ENCODE measurements at places on chromosomes 2 and 18.

DNA sequence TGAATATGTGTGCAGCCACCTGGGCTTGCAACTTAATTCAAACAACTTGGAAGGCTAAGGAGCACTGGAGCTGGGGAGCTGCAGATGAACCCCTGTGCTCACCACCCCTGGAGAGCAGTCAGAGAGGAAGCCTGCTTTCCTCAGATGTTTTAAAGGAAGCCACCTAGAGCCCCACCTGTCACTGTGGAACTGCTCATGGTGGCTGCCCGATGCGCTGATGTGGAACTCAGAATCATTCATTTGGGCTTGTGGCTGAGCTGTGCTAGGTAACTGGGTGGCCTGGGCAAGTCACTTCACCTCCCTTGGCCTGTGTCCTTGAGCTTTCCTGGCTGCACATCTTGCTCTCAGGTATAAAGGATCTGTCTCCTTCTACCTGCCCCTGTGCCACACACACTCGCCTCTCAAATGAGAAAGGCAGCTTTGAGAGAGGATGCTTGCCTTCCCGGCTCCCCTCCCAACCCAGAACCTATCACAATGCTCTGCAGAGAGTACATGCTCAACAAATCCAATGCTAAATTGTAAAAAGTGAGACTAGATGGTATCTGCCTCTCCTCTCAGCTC, 41.3 kb downstream of the BCL11A start:
- DNase-seq: no peak

GRCh38 chr2:238684362-238685326, 163.2 kb upstream of the TWIST2 start:
- no peak for DNase-seq

GRCh38 chr18:6280211-6280743, 134.4 kb downstream of the L3MBTL4 start:
- DNase-seq: no peak

DNA sequence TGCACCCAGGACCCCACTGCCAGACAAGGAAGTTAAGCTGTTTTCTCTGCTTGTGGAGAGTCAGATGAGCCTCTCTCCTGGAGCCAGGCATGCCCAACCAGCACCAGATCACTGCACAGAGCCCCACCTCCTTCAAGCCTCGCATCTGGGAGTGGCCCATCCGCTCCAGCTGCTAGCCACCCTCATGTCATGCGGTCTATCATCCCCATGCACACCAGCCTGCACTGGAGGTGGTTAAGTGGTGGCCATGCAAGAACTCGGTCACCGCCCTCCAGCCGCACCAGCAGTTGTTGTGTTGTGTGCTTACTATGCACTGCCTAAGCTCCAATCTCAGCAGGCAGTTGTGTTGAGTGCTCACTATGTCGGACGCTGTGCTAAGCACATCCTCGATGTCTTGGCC, 177.9 kb upstream of the SLC14A2 start:
- DNase-seq: no peak

GRCh38 chr2:20110876-20111275, 59.4 kb upstream of the LAPTM4A start:
- DNase-seq: no peak

GRCh38 chr18:80046961-80047541, 12.8 kb downstream of the RBFA start:
- no peak for DNase-seq

DNA sequence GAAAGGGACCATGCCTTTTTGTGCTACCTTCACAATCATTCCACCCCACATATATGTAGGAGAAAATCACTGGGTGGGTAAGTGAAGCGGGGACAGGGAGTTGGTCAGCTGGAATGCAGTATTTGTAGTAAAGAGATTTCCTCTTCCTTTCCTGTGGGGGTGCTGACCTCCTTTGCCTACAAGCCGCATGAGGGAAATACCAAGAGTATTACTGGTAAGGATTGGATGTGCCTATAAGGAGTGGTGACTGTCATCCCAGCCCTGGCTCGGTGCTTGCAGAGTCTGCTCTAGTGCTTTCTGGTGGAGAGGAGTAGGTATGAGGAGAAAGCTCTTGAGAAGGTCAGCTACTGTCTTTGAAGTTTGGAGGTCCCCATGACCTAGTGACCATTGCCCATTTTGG, 324.6 kb downstream of the HRH4 start:
- DNase-seq: no peak

DNA sequence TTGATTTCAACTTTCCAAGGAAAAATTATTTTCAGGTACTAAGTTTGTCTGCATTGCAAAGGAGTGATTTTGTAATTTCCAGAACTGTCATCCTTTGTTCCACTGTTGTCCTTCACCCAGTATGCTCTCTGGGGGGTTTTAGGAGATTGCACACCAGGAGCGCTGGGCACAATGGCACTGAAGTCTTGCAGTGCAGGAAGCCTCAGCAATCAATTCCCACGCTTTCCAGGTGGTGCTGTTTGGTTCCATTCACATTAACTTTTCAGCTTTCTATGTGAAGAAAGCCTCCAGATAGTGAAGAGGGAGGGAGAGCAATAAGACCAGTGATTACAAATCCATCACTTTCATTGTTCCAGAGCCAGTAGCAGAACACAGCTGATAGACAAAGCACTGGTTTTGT, 344.0 kb upstream of the VWC2L start:
- no peak for DNase-seq

- no peak for DNase-seq
Measured at GRCh38 chr2:232013701-232014353, 52.3 kb downstream of the DIS3L2 start.

- no peak for DNase-seq
Measured at GRCh38 chr2:98764499-98764898, 33.6 kb upstream of the MGAT4A start.

GRCh38 chr2:236086403-236086970, 81.7 kb downstream of the GBX2 start:
- DNase-seq: no peak

- DNase-seq: no peak
Measured at GRCh38 chr2:48714245-48714644, 41.3 kb downstream of the LHCGR start.

- no peak for DNase-seq
Measured at GRCh38 chr2:99918389-99918788, 224.0 kb downstream of the AFF3 start.

- no peak for DNase-seq
Measured at GRCh38 chr18:74544898-74545297, 10.6 kb downstream of the CNDP1 start.

DNA sequence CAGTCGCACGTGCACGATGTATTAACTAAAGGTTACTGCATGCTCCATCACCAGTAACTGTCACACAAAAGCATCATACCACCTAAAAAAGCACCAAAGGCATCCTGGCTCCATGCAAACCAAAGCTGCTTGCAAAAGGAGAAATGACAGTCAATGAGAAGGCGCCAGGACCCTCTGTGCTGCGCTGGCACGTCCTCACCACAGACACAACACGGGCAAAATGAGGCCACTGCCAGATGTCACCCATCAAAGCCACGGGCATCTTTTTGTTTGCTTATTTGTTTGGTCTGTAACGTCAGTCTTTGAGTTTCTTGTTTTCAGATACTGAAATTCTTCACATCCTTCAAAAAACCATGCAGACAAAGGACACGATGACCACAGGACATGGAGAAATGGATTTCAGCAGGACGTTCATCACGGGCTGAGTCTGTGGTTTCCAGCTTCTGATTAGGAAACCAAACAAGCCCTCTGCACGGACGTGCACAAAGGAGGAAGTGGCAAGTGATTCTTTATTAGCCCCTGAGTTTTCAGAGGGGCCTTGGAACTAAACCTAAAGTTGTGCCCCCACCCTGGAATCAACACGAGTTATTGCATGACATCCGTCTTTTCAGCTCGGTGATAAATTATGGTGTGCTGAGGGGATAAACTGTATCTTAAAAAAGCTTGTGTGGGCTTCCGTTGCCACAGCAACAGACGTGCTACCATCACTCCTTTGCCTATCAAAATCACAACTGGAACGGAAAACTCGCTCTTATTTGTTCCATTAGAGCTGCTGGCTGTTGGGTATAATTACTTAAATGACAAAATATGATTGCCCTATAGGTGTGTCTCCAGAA, 181.8 kb downstream of the EIPR1 start:
- no peak for DNase-seq

DNA sequence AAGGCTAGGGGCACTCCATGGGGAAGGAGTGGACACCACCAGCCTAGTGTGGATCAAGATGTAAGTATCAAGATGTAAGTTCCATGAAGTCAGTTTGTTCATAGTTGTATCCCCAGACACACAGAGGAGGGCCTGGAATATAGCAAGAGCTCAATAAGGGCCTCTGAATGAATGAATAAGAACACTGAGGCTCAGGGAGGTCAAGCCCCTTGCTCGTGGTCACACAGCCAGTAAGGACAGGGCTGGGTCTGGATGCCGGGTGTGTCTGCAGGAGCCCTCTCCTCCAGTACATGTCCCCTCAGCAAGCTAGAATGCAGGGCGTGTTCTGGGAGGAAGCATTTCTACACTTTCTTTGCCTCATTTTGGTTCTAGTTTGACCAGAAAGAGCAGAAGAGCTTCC, 2.9 kb downstream of the RUFY4 start:
- DNase-seq: no peak

GRCh38 chr2:127563458-127564428, 28.3 kb downstream of the MYO7B start:
- peak; percentile 44 for DNase-seq

- no peak for DNase-seq
Measured at GRCh38 chr2:3650140-3650920, 7.7 kb upstream of the ALLC start.

GRCh38 chr2:9736021-9736420, 105.2 kb upstream of the YWHAQ start:
- no peak for DNase-seq

DNA sequence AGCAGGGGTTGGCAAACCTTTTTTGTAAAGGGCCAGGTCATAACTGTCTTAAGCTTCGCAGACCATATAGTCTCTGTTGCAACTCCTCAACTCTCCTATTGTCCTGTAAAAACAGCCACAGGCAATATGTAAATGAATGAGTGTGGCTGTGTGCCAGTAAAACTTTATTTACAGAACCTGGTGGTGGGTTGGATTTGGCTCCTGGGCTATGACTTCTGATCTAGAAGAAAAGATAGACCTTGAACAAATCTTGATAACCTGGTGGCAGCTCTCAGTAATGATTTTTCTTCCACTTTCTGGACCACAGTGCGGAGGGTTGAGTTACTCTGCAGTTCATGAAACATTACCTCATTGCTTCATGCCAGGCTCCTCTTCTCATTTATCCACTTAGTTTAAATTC, 139.3 kb downstream of the MYCN start:
- DNase-seq: no peak

DNA sequence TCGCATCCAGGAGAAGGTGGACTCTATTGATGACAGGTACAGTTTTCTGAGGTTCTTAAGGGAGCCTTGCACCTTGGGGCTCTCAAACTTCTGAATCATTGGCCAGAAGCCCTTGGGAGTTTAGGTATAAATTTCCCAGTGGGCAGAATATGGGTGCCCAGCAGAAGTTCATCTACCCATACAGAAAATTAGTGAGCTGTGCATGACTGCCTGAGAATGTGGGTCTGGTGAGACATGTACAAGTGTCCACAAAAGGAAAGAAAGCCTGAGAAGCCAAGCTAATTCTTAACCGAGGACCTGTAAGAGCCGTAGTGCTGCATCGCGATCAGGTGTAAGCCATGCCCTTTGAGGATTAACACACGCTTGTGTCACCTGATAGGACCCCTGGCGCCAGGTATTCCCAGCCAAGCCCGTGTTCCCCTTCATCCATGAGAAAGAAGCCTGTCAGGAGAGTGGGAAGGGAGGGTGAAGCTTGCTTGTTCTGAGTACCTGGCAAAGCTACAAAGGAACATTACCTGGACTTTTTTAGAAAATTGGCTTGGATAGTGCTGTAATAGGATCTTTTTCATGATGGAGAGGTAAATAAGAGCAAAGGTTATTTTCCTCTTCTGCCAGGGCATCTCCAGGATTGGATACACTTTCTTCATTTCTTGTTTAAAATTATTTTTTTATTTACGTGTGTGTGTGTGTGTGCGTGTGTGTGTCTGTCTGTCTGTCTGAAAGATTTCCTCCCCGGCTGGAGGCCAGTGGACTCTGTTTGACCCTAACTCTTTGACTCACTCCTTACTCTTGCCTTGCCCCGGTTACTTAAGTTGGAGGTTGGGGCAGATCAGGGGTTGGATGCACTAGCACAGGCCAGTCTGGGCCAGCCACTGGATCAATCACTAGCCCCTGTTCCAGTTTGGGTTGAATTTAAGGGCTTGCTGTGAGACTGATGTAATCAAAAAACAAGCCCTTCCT, 90.4 kb upstream of the EML6 start:
- no peak for DNase-seq

DNA sequence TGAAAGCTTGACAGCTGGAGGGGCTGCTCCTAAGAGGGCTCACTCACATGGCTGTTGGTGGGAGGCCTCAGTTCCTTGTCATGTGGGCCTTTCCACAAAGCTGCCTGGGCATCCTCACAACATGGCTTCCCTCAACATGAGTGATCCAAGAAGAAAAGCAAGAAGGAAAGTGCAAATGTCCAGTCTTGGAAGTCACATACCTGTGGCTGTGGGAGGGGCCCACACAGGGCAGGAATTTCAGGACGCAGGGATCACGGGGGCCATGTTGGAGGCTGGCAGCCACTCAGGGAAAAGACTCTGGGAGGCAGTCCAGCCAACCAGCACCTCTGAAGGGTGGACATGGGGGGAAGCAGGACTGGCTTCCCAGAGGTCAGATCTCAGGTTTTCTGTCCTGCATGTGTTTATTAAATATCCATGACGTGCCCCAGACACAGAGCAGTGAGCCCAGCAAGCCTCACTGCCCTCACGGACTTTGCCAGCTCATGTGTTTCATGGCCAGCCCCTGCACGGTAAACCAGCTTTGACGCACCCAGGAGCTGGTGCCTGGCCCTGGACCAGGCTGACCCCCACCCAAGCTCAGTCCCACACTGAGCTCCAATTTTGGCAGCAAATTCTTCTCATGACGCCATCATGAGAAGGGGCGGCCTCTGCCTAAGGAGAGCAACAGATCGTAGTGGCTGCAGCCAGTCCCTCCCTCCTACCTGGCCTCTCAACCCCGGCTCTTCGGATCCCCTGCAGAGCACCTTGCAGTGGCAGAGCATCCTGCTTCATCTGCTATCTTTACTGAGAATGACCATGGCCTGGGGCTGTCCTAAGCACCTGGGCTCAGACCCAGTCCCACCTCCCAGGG, 34.7 kb upstream of the GPR17 start:
- DNase-seq: no peak

- no peak for DNase-seq
Measured at GRCh38 chr18:12296457-12296856, 11.6 kb upstream of the TUBB6 start.

DNA sequence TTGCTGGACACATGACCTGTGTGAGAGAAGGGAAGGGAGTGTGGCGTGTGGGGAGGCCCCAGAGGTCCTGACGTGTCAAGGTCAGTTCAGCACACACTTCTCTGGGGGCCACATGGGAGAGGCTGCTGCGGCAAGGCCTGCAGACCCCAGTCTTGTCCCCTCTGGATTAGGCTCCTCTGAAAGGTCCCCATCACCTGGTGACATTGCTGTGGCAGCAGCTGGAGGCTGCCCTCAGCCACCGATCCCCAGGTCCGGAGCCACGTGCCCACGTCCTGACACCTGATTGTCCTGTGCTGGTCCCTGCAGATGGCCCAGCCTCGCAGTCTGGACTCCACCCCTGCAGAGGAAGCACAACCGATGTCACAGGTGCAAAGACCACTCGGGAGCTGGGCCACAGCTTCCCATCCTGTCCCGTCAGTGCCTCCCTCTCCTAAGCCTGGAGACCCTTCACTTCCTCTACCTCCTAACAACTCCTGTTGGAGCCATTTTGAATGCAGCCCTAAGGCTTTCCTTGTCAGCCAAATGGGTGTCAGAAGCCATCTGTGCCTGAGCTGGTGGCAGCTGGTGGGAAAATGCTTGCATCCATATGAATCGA, 12.7 kb downstream of the TMEM177 start:
- DNase-seq: no peak

- peak; percentile 61 for DNase-seq
Measured at GRCh38 chr2:37635504-37636380, 35.7 kb downstream of the CDC42EP3 start.

- DNase-seq: no peak
Measured at GRCh38 chr2:29477186-29477585, 362.0 kb downstream of the CLIP4 start.

All from activated T-helper 2 cell treated with anti-CD3 and anti-CD28 coated beads, Interferon-gamma antibody, Interleukin-2, Interleukin-4, amounts not matched to agents 10 μg/mL and 5 μg/mL and 100 μg/mL, durations not matched to agents 14 hours and 24 hours and 36 hours (primary cell).